Upper lobe of left lung (tissue), 6 donors: ENCODE measurements at places on chromosomes 4 and X. TPM values are rescaled to one million over a fixed set of nuclear protein-coding genes. Genes with fewer than 3 reads are reported as not detected.

DNA sequence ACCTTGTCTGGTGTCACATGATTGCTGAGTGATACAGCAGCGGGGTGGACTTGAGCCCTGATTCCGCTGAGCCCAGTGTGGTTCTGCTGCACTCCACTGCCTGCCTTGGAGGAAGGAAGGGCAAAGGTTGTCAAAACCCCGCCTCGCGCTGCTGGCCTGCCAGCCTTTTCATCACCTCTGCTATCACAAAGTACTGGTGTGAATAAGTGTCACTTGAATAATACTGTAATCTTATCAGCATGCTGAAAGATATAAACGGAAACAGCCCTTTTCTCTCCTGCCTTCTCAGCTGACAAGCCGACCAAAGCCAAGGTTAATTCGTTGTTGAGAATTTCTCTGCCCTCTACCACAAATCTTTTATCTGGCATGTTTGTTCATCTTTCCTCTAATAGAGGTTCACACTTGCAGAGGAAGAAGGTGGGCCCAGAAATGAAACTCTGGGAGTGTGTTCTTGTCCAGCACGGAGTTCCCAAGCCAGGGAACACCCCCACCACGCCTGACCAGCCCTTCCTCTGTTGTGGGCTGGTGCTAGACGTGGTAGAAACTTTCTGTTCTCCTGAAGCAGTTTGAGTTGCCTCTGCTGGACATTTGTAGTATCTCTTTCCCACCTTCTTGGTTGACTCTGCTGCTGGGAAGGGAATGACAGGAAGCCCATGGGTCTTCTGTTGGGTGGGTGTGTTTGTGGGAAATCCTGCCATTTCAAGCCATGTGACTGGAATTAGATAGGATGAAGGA lies 21.5 kb downstream of the FHDC1 start:
- no peaks in the 10 kb centered on the region for H3K36me3 ChIP-seq
- no peak overlapping the region for H3K4me3 ChIP-seq
- peak overlapping the region; percentile 14 for H3K27ac ChIP-seq
- H3K4me1 ChIP-seq = peaks cover 25% of the 10 kb centered on the region
- no peak for DNase-seq

DNA sequence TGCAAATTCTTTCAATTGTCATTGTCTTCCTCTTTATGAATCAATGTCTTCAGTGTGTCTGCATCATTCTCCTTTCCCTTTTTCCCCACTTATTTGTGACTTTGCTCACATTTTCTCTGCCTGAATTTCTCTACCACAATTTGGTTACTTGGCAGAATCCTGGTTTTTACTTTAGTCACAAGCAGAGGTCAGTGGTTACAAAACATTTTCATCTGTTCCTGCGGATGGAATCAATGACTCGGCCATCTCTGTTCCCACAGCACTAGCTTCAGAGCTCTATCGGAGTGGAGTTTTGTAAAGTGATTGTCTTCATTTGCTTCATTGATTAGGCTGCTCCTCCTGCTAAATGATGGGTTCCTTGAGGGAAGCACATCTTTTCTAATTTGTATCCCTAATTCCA lies 501.3 kb upstream of the AADAT start:
- no peaks in the 10 kb centered on the region for H3K36me3 ChIP-seq
- no peaks in the 10 kb centered on the region for H3K4me1 ChIP-seq
- no peaks in the 10 kb centered on the region for H3K27me3 ChIP-seq
- H3K27ac ChIP-seq = no peak overlapping the region
- no peak overlapping the region for H3K4me3 ChIP-seq

DNA sequence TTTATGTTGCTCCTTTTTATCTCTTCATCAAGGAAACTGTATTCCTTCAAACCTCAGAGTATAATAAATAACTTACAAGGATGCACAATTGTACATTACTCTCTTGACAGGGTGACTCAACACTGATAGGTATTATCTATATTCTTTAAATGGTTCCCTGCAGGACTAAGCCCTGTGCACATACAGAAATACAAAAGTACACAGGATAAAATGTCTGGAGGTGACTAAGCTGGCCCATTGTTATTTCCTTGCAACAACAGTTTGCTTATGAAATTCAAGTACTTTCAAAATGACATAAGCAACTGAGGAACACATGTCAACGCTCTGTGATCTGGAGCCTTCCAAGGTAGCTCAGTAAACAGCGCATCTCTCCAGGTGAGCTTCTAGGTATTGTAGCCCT lies 83.8 kb upstream of the RPL34 start:
- H3K4me3 ChIP-seq = no peak overlapping the region
- H3K27ac ChIP-seq = no peak overlapping the region

Gene CYSLTR1
- total RNA-seq = 0.67 TPM

DNA sequence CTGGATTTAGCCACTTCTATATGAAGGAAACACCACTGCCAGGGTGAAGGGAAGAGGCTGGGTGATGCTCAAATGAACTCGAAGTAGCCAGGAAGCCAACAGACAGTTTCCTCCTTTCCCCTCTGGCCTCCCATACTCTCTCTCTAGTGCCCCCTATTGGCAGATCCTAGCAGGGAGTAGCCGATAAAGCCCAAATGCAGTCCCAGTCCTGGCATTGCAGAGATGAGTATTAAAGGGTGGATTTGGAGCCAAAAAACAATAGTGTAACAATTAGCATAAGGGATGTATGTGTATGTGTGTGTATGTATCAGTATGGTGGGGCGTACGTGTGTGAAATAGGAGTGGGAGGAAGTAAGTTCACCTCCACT lies 213.8 kb upstream of the LDB2 start:
- no peaks in the 10 kb centered on the region for H3K36me3 ChIP-seq
- H3K27ac ChIP-seq = no peak overlapping the region
- H3K4me3 ChIP-seq = no peak overlapping the region
- no peak for DNase-seq
- no peaks in the 10 kb centered on the region for H3K4me1 ChIP-seq

DNA sequence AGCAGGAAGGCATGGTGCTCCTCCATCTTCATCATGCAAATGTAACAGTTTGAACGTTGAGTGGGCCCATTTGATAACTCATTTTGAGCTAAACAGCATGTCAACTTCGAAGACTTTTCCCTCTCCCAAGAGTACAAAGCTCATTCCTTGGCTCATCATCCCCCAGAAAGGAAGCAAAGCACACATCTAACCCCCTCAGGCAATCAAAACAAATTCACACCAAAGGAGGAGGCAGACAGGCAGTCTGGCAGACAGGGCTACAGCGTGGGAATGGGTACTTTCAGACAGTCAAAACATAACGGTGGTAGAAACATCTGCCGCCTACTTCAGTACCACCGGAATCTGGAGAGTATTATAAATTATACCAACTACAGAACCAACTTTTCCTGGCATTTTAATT lies 81.7 kb downstream of the PCDH19 start:
- DNase-seq = no peak
- H3K27me3 ChIP-seq = no peaks in the 10 kb centered on the region
- H3K4me1 ChIP-seq = no peaks in the 10 kb centered on the region
- H3K4me3 ChIP-seq = no peak overlapping the region
- no peaks in the 10 kb centered on the region for H3K36me3 ChIP-seq

Gene CTAG1B
- total RNA-seq = not detected

Gene IL13RA2
- total RNA-seq = not detected

Gene CNGA1
- total RNA-seq = not detected

- H3K4me1 ChIP-seq = no peaks in the 10 kb centered on the region
- no peaks in the 10 kb centered on the region for H3K27me3 ChIP-seq
- no peak overlapping the region for H3K4me3 ChIP-seq
- H3K27ac ChIP-seq = no peak overlapping the region
- no peak for DNase-seq
- H3K36me3 ChIP-seq = no peaks in the 10 kb centered on the region
Measured at GRCh38 chr4:3067473-3068001, 6.8 kb downstream of the HTT-AS start.

Gene FAM133A
- not detected for total RNA-seq

Gene GABRG1
- total RNA-seq = not detected

Gene ITIH6
- not detected for total RNA-seq

GRCh38 chr4:45971108-45971507 lies 152.7 kb downstream of the GABRG1 start:
- H3K27ac ChIP-seq = no peak overlapping the region
- H3K27me3 ChIP-seq = no peaks in the 10 kb centered on the region

GRCh38 chrX:97431281-97431680 lies 547.6 kb downstream of the RPA4 start:
- no peaks in the 10 kb centered on the region for H3K27me3 ChIP-seq
- DNase-seq = no peak
- H3K36me3 ChIP-seq = no peaks in the 10 kb centered on the region
- H3K27ac ChIP-seq = no peak overlapping the region
- H3K4me1 ChIP-seq = no peaks in the 10 kb centered on the region
- H3K4me3 ChIP-seq = no peak overlapping the region

DNA sequence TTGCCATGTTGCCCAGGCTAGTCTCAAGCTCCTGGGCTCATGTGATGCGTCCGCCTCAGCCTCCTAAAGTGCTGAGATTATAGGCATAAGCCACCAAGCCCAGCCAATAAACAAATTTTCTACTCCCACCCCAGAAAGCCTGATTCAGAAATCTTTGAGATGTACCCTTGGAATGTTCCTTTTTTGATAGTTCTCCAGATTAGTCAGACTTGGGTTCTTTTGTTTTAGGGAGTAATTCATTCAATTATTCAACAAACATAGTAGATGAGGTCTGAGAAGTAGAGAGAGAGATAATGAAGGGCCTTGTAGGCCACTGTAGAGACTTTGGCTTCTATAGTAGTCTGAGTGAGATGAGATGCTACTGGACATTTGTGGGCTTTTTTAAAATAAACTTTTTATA lies 27.8 kb downstream of the RP2 start:
- no peak for DNase-seq
- no peaks in the 10 kb centered on the region for H3K4me1 ChIP-seq
- H3K36me3 ChIP-seq = no peaks in the 10 kb centered on the region
- H3K27ac ChIP-seq = no peak overlapping the region

- H3K4me1 ChIP-seq = no peaks in the 10 kb centered on the region
- H3K36me3 ChIP-seq = no peaks in the 10 kb centered on the region
- H3K4me3 ChIP-seq = no peak overlapping the region
- no peak for DNase-seq
Measured at GRCh38 chr4:37001688-37002436, 242.7 kb upstream of the NWD2 start.

DNA sequence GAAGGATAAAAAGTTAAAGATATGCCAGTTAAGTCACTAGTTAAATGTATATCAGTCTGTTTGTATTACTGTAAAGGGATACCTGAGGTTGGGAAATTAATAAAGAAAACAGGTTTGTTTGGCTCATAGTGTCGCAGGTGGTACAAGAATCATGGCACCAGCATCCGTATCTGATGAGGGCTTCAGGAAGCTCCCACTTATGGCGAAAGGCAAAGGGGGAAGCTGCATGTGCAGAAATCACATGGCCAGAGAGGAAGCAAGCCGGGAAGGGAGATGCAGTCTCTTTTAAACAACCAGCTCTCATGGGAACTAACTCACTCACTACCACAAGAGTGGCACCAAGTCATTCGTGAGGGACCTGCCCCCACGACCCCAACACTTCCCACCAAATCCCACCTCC lies 91.9 kb upstream of the SH3RF1 start:
- no peak overlapping the region for H3K4me3 ChIP-seq
- no peaks in the 10 kb centered on the region for H3K27me3 ChIP-seq
